ENCODE measurements at places on chromosomes 12 and 14. TPM values are rescaled to one million over a fixed set of nuclear protein-coding genes. Genes with fewer than 3 reads are reported as not detected.

The PTPRR gene
- 0.10 TPM for polyA plus RNA-seq

The FOXG1 gene
- 0.12 TPM for polyA plus RNA-seq

The GLIPR1L2 gene
- polyA plus RNA-seq, result 2.2 TPM

DNA sequence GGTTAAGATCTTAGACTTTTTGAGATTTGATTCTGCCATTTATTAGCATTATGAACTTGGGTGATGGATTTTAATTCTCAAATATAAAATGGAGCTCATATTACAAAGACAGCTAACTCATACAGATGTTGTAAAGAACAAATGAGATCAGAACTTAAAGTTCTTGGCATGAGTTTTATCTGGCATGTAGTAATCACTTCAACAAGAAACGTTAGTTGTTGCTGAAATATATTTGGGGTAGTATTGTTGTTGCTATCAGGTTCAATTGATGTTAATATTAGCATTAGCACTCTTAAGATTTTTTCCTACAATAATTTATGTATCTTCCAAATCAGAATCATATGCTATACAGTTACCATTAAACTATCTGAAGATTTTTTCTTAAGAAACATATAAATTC lies 71.0 kb downstream of the SLC6A15 start:
- no peak for DNase-seq

DNA sequence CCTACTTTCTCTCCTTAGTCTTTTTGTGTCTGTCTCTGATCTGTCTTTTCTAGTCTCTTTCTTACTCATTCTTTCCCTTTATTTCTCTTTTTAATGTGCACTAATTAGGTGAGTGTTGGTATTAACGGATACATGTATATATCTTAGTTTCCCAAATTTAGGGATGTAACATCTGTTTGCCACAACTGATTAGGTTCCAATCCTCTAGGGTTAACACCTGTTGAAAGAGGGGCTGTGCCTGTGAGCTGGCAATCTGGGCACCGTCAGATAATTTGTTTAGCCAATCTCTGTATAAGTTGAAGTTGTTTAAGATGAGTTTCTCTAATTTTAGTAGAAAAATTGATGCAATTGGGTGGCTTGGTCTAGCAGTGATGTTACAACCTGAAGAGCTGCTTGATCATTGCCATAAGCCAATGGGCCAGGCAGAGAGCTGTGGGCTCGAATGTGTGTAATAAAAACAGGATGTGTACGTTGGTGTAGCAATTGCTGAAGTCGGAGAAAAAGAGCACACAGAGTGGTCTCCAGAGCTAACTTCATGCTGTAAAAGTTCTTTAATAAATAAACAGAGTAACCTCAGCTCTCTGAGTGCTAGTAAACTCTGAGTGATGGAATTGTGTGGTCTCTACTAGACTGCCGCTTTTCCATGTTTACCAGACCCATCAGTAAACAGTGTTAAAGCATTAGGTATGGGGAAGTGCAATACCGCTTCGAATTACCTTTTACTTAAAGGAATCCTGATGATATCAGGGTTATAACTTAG lies 18.3 kb upstream of the LYZ start:
- no peak for DNase-seq

DNA sequence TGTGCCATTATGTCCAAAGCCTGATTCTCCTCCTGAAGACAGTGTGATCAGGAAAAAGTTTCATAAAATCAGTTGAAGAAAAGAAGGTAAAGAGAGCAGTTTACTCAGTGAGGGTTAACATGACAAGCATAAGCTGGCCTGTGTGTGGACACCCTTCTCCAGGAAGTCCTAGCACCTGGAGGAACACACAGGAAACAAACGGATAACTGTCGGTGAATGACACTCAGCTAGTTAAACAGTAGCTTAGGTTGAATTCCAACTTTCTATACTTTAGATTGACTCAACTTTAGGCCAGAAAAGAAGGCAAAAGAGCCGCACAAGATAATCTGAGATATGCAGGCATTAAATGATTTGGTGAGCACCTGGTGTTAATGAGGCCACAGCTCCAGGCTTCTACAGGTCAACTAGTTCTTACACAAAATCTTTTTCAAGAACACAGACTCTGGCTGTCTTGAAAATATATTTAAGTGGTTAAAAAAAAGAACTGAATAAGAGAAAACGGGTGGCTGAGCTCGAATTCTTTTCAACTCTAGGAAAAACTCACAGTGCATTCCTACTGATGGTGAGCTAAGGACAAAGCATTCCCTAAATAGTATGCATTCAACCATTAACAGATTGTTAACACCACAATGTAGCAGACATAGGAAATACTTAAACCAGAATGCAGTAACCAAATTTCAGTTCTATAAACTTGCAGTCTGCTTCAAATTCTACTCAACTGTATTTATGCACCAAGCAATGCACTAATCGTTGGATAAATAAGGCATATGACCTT lies 56.9 kb upstream of the TSPAN8 start:
- DNase-seq, result no peak

DNA sequence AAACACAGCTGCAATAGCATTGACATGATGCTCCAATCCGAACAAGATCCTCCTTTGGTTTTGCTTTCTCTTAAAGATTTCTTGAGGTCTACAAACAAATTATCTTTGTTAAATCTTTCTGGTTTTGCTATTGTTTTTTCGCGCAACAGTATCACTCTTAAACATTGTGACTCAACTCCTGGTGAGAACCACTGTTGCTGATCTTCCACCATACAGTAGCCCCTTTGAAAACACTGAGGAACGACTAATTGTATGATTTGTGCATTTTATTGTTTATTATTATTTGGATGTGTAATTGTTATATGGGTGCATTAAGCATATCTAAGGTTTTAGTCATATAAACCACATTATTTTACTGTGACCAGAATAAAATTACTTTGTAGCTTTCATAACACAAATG lies 282.8 kb downstream of the EGLN3 start:
- no peak for DNase-seq
